AG04449 (cell line): ENCODE measurements at places on chromosomes 6 and 20.

GRCh38 chr6:148520109-148520841, 177.6 kb downstream of the SASH1 start:
- DNase-seq = no peak

- DNase-seq = no peak
These were observed 66.9 kb upstream of the CLDN20 start for GRCh38 chr6:155196911-155197310.

- DNase-seq = no peak
These were observed 16.8 kb downstream of the SOX4 start for GRCh38 chr6:21610341-21610740.

GRCh38 chr6:35388030-35388429, 45.7 kb downstream of the PPARD start:
- no peak for DNase-seq

DNA sequence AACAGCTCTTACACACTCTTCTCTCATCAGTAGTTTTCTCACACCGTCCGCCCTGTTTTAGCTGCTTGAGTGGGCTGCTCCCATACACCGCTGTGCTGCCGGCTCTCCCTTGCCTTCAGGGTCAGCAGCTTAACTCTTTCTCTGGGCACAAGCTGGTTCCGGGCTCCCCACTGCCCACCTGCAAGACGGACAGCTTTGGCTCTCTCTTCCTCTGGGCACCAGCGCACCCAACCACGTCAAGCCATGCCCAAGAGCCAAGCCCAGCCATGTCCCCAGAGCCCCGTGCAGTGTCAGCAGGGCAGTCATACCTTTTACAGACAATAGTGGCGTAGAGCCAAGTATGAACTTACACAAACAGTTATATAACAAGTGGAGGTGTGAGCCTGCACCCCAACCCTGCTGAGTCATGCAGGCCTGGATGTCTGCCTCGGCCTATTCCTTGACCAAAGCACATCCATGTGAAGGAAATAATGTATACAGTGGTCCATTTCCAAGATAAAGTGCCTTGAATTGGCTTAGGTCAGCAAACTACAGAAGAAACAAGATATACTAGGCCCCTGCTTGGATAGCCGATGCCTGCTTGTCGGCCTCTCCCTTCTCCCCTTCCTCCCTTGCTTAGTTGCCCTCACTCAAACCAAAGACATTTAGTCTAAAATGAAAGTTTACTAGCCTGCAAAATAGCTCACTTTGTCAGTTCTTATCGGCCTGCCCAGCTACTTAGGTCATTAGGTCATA, 89.3 kb downstream of the JPH2 start:
- DNase-seq = no peak

DNA sequence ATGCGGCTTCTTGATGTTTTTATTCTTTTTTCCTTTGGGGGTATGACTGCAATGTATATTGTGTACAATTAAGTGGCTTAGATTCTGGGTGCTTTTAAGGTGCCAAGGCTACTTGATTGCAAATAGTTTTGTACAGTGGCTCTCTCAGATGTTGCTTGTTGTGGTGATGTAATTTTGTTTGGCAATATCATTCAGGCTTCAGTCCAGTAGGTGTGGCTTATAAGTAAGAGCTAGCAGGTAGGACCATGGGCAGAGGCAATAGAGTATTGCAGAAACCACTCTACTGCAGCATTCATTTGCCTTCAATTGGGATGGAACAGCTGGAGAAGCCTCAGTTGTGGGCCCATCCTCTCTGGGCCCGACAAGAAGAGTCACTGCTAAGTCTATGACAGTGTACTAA, 407.9 kb upstream of the MAN1A1 start:
- no peak for DNase-seq

GRCh38 chr20:5991623-5992441, 41.4 kb downstream of the MCM8 start:
- no peak for DNase-seq
